Gastroesophageal sphincter (tissue), 4 donors: ENCODE measurements at places on chromosomes 7 and 10.

DNA sequence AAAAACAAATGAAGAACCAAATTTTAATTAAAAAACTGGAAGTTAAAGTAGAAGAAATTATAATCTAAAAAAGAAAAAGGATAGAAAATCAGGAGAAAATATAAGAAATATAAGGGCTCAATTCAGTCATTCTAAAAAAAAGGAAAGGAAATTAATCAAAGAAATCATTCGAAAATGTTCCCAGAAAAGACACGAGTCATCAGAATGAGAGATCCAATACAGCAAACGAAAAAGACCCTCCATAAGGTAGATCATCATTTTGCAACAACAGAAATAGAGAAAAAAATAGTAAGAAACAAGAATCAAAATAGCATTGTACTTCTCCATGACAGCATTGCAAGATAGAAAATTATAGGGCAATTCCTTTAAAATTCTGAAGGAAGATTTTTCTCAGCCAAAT is 22.5 kb upstream of the DGKI start:
- no peak for ATAC-seq

DNA sequence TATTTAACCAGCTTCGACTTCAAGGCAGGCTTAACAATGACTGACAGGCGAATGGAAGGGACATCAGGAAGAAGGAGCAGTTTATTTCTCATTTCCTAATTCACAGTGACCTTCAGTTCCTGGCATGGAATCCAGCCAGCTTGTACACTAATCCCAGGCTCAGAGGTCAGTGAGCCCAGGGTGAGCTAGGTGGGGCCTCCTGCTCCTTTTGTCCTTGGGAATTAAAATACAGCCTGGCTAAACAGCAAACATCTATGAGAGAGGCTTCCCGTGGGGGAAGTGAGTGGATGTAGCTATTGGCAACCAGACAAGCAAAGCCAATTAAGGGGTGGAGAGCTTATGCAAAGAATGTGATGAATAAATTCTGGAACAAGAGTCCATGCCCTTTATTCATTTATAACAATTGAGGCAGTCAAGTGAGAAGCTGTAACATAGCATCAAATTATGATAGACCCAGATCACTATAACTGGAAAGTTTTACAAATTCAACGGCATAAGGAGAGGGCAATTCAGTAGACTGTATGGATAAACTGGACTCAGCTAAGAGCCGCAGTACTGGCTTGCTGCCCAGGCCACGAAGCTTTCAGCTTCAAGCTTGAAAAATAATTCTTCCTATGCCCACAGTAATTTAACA is 57.1 kb downstream of the STK17A start:
- peak; percentile 79 for ATAC-seq

DNA sequence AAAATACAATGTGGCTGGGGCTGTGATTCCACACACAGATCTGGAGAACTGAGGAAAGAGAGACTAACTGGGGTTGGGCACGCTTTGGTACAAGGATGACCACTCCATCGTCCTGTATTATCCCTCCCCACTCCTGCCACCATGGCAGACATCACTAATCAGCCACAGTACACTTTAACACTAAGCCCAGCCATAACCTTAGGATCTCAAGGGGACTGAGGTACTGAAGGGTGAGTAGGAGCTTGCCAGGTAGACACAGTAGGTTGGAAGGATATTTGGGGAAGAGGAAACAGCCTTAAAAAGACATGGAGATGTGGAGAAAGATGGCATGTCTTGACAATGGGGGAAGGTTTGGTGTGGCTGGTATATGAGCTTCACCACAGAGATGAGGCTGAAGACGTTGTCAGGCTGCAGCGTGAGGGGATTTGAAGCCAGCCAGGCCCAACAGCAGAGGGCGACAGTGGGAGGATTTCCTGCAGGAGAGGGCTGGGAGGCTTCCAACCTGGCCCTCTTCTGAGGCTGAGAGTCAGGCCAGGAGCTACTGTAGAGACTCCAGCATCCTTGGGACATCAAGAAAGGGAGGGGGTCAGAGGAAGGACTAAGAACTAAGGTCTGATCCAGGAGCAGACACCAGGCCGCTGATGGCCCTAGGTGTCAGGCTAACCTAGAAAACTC is 58.6 kb upstream of the COL13A1 start:
- ATAC-seq = no peak

DNA sequence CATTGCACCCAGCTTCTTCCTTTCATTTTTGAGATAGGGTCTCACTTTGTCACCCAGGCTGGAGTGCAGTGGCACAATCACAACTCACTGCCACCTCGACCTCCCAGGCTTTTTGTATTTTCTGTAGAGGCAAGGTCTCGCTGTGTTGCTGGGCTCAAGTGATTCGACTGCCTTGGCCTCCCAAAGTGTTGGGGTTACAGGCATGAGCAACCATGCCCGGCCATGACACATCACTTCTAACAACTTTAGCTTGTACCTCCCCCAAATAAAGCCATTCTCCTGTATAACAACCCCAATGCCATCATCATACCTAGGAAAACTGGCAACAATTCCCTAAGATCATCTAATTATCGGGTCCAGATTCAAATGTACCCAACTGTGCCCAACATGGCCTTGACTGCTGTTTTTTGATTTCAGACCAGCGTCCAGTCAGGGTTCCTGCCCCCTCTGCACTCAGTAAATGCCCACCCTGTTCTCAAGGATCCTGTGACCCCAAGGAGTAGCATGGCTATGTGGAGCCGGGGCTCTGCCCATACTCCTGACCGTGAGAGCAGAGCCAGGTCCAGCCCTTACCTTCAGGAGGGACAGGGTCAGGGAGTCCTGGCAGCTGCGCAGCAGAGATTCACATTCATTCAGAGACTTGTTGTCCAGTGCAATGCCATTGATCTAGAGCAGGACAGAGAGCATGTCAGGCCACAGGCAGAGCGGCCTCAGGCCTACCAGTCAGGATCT is 102.6 kb downstream of the DLG5 start:
- ATAC-seq = no peak

DNA sequence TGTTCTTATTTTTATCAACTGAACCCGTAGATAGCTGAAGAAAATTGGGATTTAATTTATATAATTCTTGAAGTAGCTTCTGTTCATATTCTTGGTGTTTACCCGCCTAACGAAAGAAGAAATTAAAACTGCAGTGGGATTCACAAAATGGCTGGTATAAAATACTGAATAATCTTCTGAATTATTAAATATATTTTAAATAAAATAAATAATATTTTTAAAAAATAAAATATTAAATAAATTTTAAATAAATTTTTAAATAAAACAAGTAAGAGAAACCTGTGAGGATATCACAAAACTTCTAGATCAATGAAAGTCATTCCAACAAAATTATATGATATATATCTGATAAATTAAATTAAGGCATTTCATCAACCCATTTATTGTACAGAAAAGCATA is 99.4 kb downstream of the CNOT4 start:
- no peak for ATAC-seq

DNA sequence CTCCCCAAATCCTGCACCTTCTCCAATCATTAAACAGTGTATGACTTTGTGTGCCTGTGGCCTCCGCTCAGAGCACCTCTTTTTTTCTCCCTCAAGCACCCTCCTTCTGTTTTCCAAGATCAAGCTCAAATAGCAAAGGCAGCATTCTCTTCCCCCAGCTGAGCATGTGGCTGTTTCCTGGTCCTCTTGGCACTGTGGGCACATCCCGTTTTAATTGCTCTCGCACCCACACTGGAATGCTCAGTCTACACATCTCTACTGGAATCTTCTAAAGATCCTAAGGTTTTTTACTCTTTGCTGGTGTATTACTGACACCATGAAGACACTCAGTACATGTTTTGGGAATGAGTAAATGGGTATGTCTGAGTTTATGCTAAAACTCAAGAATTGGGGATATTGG is 107.4 kb downstream of the WDFY4 start:
- ATAC-seq = no peak

DNA sequence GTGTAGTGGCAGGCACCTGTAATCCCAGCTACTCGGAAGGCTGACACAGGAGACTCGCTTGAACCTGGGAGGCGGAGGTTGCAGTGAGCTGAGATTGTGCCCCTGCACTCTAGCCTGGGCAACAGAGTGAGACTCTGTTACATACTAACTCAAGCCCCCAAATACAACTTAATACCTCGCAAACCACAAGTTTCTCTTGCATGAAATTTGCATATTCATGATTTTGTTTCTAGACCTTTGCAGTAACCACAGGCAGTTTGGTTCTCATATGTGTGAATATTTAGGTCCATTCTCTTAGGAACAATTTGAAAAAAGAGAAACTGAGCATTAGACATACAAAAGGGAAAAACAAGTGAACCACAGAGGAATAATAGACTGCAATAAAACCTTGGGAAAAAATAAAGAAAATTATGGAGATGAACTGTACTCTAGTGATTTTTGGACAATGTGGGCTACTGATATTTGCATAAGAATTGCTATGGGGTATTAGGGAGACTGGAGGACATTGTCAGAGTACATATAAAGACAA is 77.0 kb downstream of the ZNF277 start:
- no peak for ATAC-seq

- ATAC-seq = no peak
Observed at GRCh38 chr10:100887761-100888296, 24.9 kb upstream of the SLF2 start.

DNA sequence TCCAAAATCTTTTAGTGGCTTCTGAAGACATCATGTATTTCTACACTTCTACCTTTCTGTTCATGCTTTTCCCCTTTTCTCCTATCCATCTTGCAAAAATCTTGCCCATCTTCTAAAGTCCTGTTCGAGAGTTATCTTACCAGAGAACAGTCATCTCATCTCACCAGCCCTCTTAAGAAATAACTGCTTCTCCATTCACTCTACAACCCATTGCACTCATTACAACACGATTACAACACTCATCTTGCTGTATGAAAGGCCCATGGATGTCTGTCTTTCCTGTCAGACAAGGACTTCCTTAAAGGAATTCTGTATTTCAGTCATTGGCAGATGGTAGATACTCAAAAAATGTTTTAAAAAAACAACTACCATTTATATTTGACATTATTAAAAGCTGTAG is 30.8 kb downstream of the ZNF438 start:
- ATAC-seq = no peak

GRCh38 chr10:119466076-119466475 is 76.4 kb downstream of the RGS10 start:
- no peak for ATAC-seq

DNA sequence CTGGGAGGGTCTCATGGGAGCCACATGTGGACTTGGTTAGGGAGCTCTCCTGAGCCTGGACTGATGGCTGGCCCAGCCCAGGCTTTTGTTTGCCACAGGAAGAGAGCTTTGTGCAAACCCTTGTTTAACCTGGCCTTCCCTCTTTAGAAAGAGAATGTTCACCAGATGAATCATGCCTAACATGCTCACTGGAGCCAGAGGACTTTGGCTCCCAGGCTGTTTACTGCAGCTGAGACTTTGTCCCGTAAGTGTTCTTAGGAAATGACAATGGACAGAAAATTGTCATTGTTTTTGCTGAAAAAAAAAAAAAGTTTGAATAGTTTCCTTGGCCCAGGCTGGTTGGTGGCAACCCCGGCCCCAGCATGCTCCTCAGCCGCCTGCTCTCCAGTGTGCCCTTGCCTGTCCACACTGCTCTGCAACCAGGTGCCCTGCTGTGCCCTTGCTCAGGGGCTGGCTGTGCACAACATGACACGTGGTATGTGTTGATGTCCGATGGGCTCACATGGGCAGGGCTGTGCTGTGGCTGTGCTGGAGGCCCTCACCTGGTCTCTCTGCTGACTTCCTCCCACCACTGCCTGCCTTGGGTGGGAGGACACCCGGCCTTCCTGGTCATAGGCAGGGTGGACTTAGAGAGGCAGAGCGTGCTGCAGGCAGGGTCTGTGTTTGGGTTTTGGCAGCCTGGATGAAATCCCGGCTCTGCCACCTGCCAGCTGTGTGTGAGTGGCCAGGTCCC is 215.3 kb upstream of the ZNF32 start:
- ATAC-seq = peak; percentile 82

DNA sequence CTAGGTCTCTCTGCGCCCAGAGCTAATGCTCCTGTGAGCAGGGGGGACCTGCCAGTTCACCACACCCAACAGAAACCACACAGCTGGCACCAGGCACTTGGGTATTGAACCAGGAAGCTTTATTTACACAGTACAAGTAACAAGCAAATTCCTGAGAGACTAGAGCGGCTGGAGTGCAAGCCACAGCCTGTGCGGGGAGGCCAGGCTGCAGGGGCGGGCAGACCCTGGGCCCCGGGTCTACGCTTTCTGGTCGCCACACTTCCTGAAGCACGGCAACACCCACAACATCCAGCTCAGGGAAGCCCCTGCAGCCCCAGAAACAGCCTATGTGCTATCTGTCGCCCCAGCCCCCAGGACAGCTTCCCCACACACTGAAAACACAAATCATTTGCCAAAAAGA is 125.0 kb downstream of the FAM53B start:
- ATAC-seq = no peak

DNA sequence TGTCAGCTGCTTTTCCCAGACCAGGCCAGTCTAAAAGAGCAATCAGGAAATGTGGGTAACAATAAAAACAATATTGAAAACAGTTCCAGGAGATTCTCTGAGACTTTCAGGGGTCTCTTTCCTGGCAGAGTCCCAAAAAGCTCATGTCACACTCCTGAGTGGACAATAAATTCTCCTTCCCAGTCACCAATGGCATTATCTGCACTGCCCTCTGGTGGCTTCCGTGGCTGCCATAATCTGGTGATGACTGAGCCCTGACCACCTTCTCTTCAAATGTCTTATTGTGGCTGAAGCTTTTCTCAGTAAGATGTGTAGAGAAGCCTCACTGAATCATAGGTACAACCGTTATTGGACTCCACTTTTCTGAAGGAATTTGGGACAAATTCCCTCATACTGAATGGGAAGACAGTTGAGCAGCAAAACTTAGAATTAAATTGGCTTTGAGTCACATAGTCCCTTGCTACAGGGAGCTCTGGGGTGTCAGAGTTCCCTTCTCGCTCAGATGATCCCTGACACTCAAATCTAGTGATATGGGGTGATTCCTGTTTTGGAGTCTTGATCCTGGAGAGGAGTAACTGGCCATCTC is 24.4 kb upstream of the ASAH2 start:
- no peak for ATAC-seq

DNA sequence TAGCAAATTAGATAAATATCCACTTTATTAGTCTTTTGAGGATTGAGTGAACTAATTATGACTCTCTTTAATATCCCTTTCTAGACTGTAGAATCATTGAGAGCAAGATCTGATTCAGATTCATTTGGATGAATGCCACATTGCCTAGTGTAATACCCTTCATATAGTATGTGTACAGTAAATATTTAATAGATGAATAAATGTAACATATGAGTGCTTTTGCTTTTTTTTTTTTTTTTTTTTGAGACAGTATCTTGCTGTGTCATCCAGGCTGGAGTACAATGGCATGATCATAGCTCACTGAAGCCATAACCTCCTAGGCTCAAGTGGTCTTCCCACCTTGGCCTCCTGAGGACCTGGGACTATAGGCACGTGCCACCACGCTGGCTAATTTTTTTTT is 14.8 kb downstream of the SAMD8 start:
- ATAC-seq = no peak

DNA sequence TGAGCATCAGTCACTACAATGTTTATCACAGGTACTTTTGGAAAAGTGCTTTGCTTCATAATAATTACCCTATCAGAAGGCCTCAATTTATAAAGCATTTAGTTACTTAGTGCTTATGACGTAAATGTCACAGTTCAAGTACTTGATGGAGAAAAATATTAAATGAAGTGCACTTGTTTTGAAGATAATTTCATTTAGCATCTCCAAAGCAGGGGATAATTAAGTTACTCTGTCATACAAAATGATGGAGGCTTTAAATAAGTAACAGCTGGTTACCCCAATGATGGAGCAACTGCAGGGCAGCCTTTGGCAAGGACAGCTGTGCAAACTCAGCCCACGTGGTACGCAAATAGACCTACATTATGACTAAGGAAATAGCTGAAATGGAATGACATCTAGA is 768.8 kb downstream of the GRM8 start:
- ATAC-seq = no peak
